ENCODE measurements at places on chromosomes 13 and 19.

GRCh38 chr13:49594576-49594975 lies 9.2 kb upstream of the RCBTB1 start:
- no peak for DNase-seq

- DNase-seq, result peak; percentile 12
These were observed 1.7 kb upstream of the PCDH17 start for GRCh38 chr13:57629821-57630235.

DNA sequence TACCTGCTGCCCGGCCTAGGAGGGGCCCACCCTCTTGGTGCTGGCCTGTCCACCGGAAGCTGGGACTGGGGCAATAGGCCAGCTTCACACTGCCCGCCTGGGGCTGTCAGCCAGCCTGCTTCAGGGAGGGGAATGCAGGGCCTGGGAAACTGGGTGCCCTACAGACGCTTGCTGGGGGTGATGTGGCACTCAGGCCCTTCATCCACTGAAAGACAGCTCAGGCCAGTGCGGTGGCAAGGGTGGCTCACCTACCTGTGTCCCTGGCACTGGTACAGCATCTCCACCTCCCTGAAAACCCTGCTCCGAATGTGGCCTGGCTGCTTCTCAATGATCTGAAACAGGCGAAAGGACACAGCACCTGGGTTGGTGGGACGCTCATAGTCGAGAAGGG lies 7.8 kb downstream of the MKNK2 start:
- no peak for DNase-seq

GRCh38 chr19:39405958-39406655 lies 540 bp upstream of the ZFP36 start:
- DNase-seq, result no peak

DNA sequence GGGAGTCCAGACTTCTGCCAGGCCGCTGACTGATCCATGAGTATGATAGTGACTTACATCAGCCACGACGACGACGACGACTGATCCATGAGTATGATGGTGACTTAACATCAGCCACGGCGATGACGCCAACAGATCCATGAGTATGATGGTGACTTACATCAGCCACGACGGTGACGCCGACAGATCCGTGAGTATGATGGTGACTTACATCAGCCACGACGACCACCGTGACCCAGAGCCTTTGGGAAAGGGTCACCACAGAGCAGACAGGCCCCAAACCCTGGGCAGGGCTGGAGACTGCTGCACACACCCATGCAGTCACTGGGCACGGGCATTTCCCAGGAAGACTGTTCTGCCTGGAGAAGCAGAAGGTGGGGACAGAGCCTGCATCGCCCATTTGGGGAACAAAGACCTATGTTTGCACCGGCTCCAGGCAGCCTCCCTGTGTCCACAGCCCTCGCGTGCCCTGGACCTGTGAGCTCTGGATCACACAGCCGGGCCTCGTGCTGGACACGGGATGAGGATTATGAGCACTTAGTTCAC lies 130.9 kb upstream of the SPACA7 start:
- no peak for DNase-seq
